Activated naive CD4-positive, alpha-beta T cell (primary cell): ENCODE measurements at places on chromosomes 16 and 17.

DNA sequence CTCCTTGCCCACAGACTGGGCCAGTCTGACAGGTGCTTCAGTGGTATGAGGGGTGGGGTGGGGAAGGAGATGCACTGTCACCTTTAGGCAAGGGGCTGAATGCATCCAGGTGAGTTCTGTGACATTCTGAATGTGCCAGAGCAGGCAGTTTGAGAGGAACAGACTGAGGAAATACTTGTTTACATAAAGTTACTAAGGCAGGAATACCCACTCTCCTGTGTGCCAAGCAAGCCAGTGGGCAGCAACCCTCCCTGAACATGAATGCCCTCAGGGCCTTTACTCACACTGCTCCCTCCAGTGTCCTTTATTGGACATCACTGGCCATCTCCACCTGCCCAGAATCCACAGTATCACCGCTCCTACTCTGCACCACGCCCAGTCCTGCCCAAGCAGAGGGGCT, 33.1 kb upstream of the ULK2 start:
- no peak for DNase-seq

- DNase-seq: no peak
These were observed 13.7 kb downstream of the SMARCE1 start for GRCh38 chr17:40633871-40634270.

GRCh38 chr17:49637050-49637449, 40.8 kb downstream of the SPOP start:
- DNase-seq: no peak

- DNase-seq: no peak
These were observed 334.8 kb downstream of the SNX29 start for GRCh38 chr16:12311309-12311708.

- no peak for DNase-seq
These were observed 58.8 kb downstream of the CLEC19A start for GRCh38 chr16:19344224-19344801.

- no peak for DNase-seq
These were observed 124.0 kb downstream of the MAF start for GRCh38 chr16:79476580-79476979.

DNA sequence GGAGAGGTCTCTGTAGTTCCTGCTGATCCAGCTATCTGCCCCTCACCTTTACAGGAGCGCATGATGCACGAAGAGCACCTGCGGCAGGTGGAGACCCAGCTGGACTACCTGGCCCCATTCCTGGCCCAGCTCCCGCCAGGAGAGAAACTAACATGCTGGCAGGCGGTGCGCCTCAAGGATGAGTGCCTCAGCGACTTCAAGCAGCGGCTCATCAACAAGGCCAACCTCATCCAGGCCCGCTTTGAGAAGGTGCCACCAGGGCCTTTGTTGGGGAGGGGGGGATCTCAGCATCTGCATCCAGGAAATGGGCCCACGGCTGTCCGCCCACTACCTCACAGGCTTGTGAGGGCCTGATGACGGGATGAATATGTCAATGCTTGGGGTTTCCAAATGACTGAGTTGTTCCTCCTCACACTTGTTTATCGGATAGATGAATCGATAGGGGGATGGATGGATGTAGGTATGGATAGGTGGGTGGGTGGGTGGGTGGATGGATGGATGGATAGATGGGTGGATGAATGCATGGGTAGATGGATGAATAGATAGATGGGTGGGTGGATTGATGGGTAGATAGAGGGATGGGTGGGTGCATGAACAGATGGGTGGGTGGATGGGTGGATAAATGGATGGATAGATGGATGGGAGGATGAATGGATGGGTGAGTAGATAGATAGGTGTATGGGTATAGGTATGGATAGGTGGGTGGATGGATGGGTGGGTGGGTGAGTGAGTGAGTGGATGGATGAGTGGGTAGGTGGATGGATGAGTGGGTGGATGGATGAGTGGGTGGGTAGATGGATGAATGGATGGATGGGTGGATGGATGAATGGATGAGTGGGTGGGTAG, 7.0 kb upstream of the KATNB1 start:
- no peak for DNase-seq

DNA sequence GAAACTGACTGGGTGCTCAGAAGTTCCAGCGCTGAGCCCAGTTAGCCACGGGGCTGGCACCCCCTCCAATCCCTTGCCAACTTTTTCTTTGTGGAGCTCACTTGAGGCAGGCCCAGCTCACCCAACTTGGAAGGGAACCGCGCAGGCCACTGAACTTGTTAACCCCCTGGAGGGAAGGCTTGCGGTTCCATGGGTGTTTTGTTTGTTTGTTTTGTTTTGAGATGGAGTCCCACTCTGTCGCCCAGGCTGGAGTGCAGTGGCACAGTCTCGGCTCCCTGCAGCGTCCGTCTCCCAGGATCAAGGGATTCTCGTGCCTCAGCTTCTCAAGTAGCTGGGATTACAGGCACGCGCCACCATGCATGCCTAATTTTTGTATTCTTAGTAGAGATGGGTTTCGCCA, 34.1 kb upstream of the NDRG4 start:
- no peak for DNase-seq

GRCh38 chr17:1082579-1082978, 85.7 kb downstream of the TIMM22 start:
- DNase-seq: no peak

GRCh38 chr16:817001-817906, 16.7 kb upstream of the GNG13 start:
- no peak for DNase-seq

- DNase-seq: no peak
These were observed 210.1 kb upstream of the HS3ST4 start for GRCh38 chr16:25481636-25482035.

- no peak for DNase-seq
These were observed 12.8 kb downstream of the SLC47A1 start for GRCh38 chr17:19546289-19547065.

- DNase-seq: no peak
These were observed 3.6 kb upstream of the NUP93 start for GRCh38 chr16:56726283-56726682.
